ENCODE measurements at places on chromosomes 11 and 22. TPM values are rescaled to one million over a fixed set of nuclear protein-coding genes. Genes with fewer than 3 reads are reported as not detected.

CADM1 gene
- total RNA-seq: 42.4 TPM

TBX10 gene
- 0.41 TPM for total RNA-seq

MUC5B gene
- not detected for total RNA-seq

ISX gene
- not detected for total RNA-seq

AP5B1 gene
- total RNA-seq: 6.1 TPM

CD3G gene
- 0.78 TPM for total RNA-seq

GPR83 gene
- 0.22 TPM for total RNA-seq

C11orf42 gene
- total RNA-seq: not detected

MOGAT2 gene
- total RNA-seq: 0.22 TPM

CDON gene
- total RNA-seq: 18.6 TPM

NLRP14 gene
- total RNA-seq: not detected

CBLIF gene
- total RNA-seq: not detected

MS4A3 gene
- total RNA-seq: not detected

HEPN1 gene
- not detected for total RNA-seq

SLC43A3 gene
- 22.4 TPM for total RNA-seq

DNA sequence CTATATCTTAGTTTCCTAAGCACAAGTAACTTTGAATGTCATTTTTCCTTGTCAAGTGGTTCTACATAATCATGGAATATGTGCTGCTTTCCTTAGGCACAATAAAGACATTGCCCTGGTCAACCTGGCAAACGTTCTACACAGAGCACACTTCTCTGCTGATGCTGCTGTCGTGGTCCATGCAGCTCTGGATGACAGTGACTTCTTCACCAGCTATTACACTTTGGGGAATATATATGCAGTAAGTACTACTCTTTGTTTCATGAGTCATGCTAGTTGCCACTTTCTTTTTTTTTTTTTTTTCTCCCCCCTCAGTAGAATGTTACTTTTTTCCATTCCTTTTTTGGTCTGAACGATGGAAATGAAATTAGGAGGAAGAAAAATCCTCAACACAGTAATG is 38.5 kb downstream of the TTC17 start:
- no peak for DNase-seq

GRCh38 chr11:114977651-114978050 is 299.3 kb downstream of the NXPE2 start:
- no peak for DNase-seq

DNA sequence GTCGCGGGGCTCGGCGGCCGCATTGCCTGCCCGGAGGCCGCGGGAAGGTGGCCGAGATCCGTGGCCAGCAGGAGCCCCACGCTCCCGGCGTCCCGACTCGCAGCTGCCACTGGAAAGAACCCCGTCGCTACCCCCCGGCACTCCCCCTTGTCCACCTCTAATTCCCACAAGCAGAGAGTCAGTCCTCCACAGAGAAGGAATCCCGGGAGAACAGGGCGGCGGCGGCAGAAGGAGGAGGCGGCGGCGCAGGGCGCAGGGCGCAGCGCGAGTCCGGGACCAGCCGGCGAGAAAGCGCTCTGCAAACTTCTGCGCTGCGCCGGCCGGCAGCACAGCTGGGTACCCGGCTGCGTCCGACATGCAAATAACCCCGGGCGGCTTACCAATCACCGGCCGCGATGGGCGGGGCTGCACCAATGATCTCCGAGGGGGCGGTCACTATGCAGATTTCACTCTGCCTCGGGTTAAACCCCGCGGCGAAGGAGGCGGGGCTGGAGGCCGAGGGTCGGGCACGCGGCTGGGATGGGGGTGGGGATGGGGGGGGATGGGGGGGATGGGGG is at the start of gene ABTB2:
TSS of gene ABTB2 (minus strand) at position 310 of the 557 bp plus-strand sequence.
- DNase-seq: peak; percentile 99

- no peak for DNase-seq
These were observed 16.2 kb upstream of the MMP13 start for GRCh38 chr11:102971766-102972165.

GRCh38 chr11:115718106-115718505 is 213.9 kb upstream of the CADM1 start:
- no peak for DNase-seq

DNA sequence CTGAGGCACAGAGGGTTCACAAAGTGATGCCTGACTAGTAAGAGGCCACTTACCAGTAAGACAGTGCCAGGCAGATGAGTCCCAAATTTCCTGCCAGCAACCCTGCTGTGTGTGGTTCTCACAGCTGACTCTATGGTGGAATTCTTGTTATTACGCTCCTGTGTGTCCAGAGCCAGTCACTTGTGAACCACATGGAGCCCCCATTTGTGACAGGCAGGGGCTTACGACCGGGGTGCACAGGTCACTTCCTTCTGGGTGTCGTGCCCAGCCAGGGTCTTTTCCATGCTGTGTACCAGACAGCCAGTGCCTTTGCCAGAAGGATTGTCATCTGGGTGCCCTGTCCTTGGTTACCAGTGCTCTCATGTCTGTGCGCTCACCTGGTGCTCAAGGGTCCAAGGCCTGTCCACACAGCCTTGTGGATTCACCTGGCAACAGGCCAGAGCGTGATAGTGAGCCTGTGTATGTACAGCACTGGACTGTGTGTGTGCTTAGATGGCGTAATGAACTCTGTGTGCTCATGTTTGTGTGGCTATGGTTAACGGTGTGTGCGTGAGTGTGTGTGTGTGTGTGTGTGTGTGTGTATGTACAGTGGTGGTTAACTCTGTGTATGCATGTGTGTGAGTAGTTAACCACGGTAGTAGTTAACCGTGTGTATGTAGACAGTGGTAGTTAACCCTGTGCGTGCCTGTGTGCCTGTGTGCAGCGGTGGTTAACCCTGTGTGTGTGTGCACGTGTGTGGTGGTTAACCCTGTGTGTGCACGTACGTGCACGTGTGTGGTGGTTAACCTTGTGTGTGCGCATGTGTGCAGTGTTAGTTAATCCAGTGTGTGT is 18.6 kb downstream of the GRAMD4 start:
- DNase-seq: no peak

DNA sequence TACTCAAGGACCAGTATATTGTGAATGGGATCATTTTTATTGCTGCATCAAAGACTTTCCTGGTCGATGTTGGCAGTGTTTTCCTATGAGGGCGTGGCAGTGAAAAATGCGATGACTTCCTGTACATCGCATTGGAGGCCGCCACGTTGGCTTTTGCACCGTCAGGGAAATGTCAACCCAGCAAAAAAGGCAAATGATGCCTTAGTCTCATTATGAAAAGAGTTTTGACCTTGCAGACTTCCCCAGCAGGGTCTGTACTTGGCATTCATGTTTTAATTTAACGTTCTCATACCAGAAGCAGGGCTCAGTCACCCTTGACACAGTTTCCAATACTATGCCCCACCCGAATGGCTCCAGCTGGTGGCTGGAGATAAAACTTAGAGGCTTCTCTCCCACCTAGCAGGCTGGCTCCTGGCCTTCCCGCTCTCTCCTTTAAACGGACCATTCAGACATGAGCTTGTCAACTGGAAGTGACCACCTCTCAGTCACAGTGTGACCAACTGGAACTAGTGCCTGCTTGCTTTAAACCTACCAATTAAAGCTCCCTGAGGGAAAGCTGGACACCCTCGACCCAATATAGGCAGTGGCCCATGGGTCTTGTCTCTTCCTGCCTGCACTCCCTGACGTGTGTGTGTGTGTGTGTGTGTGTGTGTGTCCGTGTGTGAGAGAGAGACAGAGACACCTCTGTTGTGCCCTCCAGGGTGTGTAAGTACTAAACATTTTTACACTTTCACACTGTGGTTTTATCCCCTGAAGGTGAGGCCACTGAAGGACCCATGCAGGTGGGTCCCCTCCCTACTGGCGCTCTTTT is 8.7 kb upstream of the GDPD5 start:
- no peak for DNase-seq

GRCh38 chr22:28017558-28017820 is 98.4 kb upstream of the PITPNB start:
- DNase-seq: peak; percentile 33

- no peak for DNase-seq
These were observed 2.9 kb downstream of the CCDC86 start for GRCh38 chr11:60844870-60845221.

DNA sequence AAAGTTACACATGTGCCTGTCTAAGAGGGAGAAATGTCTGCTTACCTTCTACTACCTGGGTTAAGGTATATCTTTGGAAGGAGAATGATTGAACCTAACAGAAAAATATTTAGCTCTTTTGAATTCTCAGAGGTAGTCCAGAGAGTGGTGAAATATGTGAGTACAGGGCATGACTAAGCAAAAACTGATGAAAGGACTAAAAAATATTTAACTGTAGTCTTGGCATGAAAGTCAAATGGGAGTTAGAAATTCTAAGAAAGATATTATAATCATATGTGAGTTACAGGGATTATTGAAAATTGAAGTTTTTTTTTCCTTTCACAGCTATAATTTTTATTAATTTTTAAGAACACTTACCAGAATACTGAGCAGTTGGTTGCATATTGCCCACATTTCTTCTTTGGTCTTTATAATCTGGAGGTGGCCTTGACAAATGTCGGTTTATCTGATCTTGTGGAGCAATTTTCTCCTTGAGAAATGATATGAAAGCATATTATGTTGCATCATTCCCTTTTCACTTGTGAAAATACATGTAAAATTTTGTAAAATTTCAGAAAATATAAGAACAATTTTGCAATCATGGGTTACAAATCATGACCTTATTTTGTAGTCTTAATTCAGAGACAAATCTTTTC is 61.4 kb upstream of the MTMR2 start:
- no peak for DNase-seq

DNA sequence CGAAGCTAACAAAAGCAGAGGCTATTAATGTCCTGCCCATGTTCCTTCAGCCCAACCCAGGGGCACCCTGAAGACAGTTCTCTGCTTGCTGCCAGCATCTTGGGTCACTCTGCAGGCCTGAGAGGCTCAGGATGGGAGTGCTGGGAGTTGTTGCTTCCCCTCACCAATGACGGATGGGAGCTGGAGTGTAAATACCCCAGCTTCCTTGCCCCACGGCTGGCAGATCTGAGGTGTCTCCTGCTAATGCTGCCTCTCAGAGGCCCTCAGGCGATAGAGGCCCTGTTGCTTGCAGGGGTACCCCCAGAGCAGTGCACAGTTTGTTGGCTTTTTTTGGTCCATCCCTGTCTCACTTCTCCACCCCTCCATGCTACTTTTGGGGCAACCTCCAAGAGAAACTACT is 32.9 kb downstream of the IFT27 start:
- no peak for DNase-seq

DNA sequence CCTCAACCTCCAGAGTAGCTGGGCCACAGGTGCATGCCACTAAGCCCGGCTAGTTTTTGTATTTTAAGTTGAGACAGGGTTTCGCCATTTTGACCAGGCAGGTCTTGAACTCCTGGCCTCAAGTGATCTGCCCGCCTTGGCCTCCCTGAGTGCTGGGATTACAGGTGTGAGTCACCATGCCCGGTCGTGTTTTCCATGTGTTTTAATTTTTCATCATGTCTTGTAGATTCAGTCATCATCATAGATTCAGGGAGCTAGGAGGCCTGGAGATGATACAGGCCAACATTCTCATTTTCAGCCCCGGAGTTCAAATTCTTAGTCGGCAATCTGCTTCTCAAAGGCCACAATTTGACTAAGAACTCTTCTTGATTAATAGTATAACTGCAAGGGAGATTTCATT is 73.5 kb upstream of the GRAMD1B start:
- DNase-seq: no peak

- DNase-seq: no peak
These were observed 2.1 kb downstream of the SOX10 start for GRCh38 chr22:37982151-37982785.

DNA sequence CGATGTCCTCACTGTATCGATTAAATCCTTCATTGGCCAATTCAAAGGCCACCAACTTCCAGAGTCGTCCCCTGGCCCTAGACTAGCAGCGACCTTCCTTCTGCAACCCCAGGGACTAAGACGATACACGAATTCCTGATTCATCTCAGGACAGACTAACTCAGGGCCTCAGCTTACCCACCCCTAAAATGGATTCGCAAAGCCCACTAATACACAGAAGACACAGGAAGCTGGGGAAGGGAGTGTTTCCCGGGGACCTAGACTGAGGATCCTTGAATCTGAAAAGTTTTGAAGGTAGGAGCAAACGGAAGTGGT is 509 bp downstream of the LAMTOR1 start:
- no peak for DNase-seq

DNA sequence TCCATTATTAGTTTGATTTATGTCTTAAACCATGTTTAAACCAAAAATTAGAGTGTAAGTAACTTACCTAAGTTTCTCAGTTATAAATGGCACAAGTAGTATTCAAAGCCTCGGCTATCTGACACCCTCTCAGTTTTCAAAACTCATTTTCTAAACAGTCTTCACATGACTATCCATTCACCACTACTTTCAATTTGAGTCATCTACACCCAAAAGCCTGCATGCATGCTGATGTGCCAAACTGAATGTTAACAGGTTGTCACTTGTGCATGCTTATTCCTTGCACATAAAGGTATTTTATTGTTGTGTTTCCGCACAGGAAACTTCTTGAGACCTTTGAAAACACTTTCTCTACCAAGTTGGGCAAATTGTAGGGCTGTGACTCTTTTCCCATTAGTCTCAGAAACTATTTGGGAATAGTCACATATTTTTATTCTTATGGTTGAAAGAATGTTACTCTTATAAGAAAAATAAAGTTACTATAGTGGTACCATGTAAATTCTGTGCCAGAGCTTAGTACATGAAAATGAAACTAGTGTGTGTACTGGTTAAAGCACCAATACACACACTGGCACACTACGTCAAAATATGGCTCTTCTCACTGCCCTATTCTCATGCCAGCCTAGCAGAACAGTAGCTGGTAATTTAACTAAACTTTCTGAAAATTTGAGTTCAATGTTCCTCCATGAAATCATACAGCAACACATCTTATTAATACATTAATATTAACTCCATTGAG is 2.2 kb upstream of the OR51E2 start:
- no peak for DNase-seq

DNA sequence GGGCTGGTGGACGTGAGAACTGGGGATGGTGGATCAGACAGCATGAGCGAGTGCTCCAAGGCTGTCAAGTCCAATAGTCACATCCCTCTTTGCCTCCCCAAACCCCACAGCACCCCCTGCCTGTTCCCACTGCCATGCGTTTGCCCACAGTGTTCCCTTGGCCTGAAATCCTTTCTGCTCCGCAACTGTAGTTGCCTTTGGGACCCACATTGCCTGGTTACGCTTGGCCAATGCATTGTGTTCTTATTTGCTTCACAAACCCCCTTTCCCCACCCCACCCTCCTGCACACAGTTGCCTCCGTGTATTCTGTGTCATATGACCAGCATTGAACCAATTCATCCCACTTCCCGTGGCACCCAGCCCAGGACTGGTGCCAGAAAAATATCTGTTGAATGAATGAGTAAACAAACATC is 2.1 kb upstream of the KIAA0930 start:
- DNase-seq: no peak

- DNase-seq: no peak
These were observed 181.8 kb downstream of the CSNK2A3 start for GRCh38 chr11:11171285-11171684.

GRCh38 chr11:44550123-44550522 is 15.3 kb upstream of the CD82 start:
- DNase-seq: no peak

DNA sequence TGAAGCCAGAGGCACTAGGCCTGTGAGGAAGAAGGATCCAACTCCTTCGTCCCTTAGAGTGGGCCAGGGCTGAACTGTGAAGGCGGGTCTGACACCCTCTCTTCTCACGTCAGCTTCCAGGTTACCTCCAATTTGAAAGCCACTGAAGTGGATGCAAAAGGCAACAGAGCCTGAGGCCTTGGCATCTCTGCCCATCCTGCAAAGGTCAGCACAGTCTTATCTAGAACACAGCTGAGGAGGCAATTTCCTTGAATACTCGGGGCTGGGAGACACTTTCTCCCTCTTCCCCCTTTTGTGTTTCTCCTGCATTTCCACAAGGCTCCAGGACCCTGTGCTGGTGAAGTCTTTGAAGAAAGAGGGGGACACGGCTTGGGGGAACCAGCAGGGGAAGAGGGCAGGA is 91.6 kb upstream of the PAX6 start:
- no peak for DNase-seq
